ENCODE measurements at places on chromosomes 12 and 14.

- DNase-seq, result no peak
These were observed 170.8 kb downstream of the RPL10L start for GRCh38 chr14:46480817-46481216.

DNA sequence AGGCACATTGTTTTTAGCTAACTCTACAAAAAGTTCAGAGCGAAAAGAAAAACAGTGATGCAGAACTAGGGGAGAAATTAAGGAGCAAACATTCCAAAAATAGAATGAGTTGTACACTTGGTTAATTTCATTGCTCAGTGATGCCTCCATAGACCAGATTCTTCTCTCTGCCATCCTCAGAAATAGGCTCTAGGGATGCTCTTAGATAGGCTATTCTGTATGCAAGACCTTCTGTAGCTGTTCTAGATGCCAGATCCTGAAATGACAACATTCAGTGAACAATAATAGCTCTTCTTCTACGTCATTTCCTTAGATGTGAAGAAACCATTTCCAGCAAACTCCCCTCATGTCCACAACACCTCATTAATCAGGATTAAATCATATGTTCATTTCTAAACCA lies 466.3 kb downstream of the DIO2 start:
- no peak for DNase-seq

GRCh38 chr12:124653169-124653931 lies 85.9 kb upstream of the NCOR2 start:
- no peak for DNase-seq

GRCh38 chr14:38209572-38210557 lies 2.2 kb downstream of the SSTR1 start:
- DNase-seq, result no peak
